Activated CD8-positive, alpha-beta memory T cell treated with anti-CD3 and anti-CD28 coated beads for 1 hour (primary cell): ENCODE measurements at places on chromosomes 12 and 14.
A peak's percentile ranks its signal among the peaks of the same experiment; 100 is the strongest.

GRCh38 chr12:15698377-15698871 is 90.8 kb downstream of the EPS8 start:
- DNase-seq, result no peak

DNA sequence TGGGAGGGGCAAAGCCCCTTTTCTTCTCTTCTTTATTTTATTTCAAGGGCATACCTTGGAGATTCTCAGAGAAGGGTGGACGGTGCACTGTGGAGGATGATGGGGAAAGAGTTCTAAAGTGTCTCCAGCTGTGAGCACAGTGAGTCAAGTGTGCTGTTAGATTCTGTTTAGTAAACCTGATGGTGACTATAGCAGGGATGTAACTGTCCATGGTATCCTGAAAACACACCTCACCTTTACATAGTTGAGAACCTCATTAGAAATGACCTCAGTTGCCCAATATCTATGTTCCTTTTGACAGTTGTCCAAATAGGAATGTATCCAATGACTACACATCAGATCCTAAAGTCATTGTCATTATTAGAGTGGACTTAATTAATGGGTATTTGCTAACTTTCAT is 38.0 kb downstream of the CNTN1 start:
- DNase-seq, result no peak

GRCh38 chr12:110540048-110540447 is 37.9 kb downstream of the RAD9B start:
- DNase-seq, result no peak

DNA sequence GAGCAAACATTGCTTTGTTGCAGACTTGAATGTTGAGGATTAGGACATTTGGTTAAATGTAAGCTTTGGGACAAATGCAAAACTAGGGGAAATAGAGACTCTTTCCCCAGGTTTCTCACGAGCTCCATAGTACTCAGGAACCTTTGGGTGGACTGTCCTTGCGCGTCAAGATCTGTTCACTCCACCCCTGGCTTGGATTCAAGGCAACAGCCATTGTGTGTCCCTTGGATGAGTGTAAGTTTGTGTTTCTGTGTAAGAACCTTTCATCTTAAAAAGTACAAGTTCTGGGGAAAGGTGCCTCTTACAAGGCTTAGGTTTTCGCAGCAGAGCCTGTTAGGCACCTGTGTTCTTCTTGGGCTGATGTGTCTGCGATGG is 3.7 kb downstream of the SUSD6 start:
- DNase-seq, result no peak

- no peak for DNase-seq
Observed at GRCh38 chr12:22310709-22311108, 23.8 kb downstream of the ST8SIA1 start.

DNA sequence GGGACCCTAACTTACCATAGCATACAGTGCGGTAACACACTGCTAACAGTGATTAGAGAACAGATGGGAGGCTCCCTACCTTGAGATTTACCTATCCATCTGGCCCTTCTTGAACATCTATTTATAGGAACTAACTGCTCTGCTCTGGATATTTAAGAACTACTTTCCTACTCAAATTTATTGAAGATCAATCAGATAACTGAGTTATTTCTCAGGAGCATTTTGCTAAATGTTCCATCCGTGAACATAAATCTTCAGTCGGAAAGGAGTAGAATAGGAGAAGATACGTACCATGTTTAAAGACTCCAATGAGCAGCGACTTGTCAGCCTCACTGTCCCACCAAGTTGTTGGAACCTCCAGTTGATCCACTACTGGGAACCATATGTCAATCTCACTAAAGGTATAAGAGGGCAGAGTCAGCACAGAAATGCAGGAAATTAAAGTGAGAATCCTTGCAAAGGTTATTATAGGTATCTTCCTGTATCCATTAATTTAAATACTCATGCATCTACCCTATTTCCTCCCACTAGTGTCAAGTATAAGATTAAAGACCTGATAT is 15.6 kb upstream of the SUPT16H start:
- DNase-seq, result no peak

GRCh38 chr12:105449431-105449830 is 118.9 kb downstream of the C12orf75 start:
- DNase-seq, result no peak

GRCh38 chr12:43812926-43813325 is 6.8 kb upstream of the TWF1 start:
- DNase-seq, result no peak

- DNase-seq, result no peak
Observed at GRCh38 chr12:88496891-88497371, 83.3 kb downstream of the KITLG start.

DNA sequence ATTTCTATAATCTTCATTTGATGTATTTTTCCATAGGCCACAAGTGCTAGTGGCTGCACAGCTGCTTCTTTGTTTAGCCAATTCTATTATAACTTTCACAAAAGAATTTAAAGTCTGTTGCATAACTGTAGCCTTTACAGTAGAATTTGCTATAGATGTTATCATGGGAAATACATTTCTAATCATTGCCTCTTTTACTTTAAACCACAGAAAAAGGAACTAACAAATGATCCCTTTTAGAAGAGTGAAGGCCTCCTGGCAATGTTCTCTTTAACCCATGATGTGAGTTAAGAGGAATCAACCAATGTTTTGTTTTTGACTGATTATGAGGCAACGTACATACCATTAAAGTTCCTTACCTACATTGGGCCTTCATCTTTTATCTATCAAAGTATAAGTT is 68.8 kb downstream of the RPL10L start:
- no peak for DNase-seq

GRCh38 chr14:101733211-101733610 is 28.3 kb upstream of the PPP2R5C start:
- no peak for DNase-seq

DNA sequence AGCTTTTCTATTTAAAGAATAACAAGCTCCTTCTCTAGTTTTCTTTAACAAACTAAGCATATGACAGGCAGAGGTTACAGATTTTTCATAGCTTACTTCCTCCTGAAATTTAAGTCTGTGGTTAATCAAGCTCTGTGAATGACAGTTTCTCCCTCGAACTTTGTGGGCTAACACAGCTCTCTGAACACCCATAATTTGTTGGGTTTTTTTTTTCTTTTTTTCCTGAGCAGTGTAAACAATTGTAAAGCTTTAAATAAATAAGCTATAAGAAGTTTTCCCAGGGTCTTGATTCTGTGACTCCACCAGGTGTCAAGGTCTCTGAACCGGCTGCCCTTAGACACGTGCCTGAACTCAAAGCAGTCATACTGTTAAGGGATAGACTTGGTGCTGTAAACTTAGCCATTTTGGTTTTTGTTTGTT is 128.1 kb upstream of the AMIGO2 start:
- no peak for DNase-seq

- DNase-seq, result no peak
Observed at GRCh38 chr12:3473844-3474243, 17.2 kb upstream of the PRMT8 start.

GRCh38 chr12:49794811-49795653 is 33.2 kb downstream of the NCKAP5L start:
- DNase-seq, result no peak

- DNase-seq, result no peak
Observed at GRCh38 chr12:50197297-50197727, 30.1 kb upstream of the CERS5 start.

DNA sequence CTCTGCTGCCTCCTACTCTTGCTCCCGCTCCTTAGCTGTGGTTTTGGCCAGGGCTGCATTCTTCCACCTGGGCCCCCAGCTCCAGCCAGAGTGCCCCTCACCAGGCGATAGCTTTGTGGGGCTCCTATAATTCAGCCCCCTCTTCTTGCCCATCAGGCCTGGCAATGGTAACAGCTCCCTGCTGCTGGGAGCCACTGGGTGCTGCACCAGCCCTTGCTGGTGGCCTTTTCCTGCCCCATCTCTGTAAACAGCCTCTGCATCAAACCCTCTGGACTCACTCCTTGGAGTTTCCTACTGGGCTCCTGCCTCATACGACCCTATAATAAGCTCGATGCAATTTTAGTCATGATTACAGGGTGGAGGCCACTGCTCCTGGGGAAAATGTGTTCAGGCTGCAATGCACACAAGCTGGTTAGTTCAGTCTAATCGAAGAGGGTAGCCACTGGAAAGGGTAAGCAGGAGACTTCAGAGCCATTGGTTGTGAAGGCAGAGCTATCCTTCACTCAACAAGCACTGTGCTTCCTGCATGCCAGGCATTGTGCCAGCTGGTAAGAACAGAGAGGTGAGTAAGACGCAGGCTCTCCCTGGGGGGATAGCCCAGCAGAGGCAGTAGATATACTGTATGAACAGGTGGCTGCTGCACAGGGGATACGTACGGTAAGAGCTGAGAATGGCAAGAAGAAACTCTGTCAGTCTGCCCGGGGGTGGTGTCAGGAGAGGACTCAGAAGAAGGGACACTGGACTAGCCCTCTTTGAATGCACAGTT is 24.7 kb downstream of the CLMN start:
- no peak for DNase-seq

GRCh38 chr12:78530100-78530765 is 334.3 kb upstream of the SYT1 start:
- DNase-seq, result no peak

- DNase-seq, result no peak
Observed at GRCh38 chr14:101598571-101599233, 37.4 kb downstream of the DIO3 start.

- no peak for DNase-seq
Observed at GRCh38 chr12:112635036-112635435, 156.5 kb upstream of the RPH3A start.

DNA sequence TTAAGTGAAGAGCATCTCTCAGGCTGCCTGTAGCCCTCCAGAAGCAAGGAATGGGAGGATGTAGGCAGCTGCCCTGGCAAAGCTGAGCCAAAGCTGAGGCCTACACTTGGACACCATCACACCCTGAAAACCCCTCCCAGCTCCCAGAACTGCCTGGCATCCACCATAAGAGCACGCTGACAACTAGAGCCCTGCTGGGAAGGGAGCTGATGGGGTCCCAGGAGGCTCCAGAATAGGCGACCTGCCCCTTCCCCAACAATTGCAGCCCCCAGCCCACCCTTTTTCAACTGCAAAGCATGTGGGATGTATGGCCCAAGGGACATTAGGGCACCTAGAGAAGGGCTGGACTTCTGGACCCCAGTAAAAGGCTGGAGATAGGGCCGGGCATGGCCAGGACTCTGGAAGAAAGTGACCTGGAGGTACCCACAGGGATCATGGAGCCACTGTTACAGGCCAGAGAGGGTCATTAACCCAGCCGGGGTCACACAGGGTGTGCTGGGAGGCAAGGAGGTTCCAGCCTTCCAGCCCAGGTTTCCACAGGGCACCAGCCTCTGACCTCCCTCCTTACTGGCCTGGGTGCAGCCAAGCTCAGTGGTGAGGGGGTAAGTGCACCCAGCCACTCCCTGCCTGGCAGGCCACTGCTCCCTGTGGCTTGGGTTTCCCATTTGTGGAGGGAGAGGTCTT is 27.8 kb downstream of the FAM222A start:
- no peak for DNase-seq

DNA sequence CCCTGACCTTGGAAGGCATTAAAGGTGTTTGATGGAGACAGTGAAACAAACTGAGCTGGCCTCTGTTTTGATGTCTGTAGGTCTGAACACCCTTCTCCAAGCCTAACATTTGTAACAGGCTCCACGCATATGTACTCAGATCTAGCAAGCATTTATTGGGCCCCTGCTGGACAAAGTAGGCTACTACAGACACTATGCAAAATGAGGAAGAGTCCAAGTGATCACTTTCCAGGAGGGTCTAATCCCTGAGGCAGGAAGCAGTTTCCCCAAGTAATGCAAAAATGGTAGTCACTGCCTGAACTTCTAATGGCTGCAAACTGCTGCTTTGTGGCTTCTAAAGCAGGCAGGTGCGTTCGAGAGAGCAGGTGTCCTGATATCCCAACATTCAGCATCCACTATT is 405.8 kb downstream of the MED13L start:
- no peak for DNase-seq

DNA sequence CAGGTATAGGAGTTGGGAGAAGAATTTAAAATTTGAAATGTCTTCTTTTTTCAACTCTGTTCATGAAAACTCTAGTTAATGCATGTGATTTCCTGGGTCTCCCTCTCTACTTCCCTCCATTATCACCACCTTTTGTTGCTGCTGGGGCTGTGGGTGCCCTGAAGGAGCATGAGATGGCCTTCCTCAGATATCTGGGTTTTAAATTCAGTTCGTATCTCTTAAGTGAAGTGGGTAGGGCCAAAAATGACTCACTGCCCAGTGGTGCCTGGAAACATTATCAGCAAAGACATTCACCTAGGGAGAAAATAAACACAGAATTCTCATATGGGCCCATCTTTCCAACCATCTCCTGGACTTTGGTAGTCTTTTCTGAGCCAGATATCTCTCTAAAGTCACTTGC is 234.9 kb upstream of the PLEKHG7 start:
- DNase-seq, result no peak

GRCh38 chr12:7154901-7155470 is 24.8 kb downstream of the CLSTN3 start:
- no peak for DNase-seq

- no peak for DNase-seq
Observed at GRCh38 chr14:65704437-65704836, 291.9 kb downstream of the FUT8 start.

DNA sequence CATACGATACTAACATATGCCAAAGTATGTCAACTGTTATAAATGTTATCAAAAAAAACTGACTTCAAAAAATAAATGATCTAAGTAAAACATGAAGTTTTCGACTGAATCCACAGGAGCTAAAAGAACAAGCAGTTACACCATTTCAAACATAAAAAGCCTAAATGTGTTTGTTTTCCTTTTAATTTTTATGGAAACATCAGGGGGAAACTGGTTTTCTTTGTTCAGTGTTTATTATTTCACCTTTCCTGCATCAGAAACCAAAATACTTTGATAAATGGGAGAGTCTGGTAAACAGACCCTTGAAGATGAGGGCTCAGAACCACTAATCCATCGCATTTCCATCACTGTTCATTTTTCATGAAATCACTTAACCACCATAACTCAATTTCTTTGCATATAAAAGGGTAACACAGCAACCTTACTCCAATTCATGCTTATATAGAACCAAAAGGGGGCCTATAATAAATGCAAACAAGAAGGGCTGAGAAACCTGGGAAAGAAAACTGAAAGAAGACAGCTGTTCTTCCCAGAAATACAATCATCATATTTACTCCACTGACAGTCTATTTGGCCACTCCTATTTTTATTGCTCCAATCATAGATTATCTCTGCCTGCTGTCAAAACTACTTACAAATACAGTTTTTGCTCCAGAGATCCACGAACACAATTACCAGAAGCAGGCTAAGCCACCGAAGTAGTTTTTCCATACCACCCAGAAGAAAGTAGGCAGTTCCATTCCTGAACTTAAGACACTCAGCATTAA is 17.0 kb downstream of the FGD6 start:
- no peak for DNase-seq

GRCh38 chr14:89466484-89466883 is 49.5 kb upstream of the FOXN3 start:
- peak; percentile 11 for DNase-seq

DNA sequence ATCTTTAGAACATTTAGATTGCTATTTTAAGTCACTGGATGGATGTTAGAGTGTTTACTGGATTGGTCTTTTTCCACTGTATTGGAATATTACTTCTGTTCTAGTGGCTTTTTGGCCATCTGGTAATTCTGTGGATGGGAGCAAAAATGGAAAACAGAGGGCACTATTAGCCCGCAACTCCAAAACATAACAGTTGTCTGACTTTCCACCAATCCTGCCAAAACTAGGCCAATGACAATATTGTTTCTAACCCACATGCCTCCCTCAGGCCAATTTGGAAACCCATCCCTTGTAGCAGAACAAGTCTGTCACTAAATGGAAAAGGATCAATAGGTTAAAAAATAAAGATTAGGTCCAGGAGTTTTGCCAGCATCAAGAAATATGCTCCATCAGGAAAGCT is 97.8 kb downstream of the ETNK1 start:
- no peak for DNase-seq
